ENCODE measurements at places on chromosomes 7 and 10.

DNA sequence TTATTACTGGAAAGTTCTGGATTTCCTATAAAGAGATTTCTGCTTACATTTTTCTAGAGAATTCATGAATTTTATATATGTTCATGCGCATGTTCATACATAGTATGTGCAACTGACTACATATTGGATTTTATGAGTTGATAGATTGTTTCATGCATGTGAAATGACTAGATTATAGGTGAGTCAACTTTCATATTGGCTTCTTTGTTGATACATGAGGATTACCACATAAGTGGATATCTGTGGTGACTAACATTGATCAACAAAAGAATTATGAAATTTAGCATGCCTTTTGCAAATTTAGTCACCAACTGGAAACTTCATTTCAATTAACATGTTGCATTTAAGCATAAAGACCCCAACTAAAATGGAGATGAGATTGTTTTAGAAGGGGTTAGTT is 99.0 kb downstream of the GNAT3 start:
- DNase-seq: peak; percentile 50

GRCh38 chr10:45444976-45445898 is 71.2 kb downstream of the ALOX5 start:
- DNase-seq: no peak

DNA sequence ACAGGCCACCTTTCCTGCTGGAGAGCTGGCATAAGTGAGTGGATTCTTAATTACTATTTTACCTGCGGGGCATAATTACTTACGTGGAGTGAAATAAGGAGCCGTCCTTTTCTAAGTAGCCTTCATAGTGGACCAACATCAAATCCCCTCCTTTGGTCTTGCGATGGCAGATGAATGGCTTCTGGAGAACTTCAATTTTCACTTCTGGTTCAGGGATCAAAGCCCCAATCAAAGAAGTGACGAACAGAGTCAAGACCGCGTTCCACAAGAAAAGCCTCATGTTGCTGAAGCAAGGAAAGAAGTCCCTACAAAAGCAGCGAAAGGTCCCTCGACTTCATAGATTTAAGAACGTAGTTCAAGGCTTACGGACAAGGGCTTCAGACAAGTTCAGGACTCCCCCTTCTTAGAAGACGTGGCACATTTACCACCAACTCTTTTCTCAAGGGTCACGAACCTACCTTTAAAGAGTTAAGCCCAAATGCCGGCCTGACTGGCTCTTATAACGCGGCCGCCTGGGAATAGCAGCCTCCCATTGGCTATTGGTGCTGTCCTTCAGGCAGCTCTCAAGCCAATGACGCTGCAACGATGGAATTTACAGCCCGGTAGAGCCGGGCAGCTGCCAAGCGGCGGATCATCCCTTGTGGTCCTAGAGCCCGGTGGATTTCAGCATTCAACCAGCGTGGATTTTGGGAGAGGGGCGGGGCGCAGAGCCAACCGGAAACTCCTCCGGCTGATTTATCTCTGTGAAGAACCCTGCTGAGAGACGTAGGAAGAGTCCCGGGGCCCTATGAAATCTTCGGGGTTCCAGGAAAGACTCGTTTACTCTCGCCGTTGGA is at the start of gene FKBP14:
FKBP14 (minus strand) TSS at position 474 of the 836 bp plus-strand sequence; CDS start at position 280, 194 bp downstream.
- DNase-seq: peak; percentile 99

DNA sequence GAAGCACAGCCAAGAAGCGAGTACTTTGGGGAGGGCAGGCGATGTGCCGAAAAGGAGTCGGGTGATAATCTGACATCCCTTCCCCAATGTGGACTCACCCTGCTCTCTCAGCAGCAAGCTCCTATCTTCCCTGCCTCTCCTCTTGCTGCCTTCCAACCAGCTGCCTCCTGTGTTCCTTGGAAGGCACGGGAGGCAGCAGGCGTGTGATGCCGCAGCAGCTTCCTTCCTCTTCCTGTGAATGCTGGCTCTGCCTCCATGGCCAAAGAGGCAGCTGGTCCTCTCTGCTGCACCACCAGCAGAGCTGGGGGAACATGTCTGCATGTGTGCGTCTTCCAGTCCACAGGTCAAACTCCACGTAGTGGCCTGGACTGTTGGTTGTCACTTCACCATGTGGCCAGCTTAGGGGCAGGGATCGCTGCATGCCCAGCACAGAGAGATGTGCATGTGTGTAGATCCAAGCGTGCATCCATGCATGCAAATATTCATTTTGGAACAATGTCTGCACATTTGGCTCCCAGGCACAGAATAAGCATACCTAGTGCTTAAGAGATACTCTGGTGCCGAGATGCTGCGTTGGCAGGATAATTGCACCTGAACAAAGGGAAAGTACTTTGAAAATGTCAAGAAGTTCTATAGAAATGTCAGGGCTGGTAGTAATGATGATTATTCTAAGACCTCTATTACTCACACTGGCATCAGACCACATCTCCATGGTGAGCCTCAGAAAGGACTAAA is 499.8 kb downstream of the PLXNA4 start:
- no peak for DNase-seq

GRCh38 chr7:82593780-82594179 is 150.2 kb upstream of the CACNA2D1 start:
- DNase-seq: peak; percentile 88

All from foreskin keratinocyte (primary cell).